ENCODE measurements at places on chromosomes 5 and 9.

DNA sequence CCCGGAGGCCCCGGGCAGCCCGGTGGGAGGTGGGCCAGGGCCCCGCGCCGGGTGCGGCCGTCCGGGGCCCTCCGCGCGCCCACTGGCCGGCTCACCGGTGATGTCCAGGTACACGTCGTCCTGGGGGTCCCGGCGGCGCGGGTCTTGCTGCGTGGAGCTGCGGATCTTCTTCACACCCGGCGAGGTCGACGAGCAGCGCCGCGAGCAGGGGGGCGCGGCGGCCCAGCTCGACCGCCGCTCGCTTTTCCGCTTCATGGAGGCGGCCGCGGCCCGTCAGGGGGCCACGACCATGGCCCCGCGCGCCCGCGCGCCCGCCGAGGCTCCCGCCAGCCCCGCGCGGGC lies 548 bp downstream of the CDC14B start:
- no peak for DNase-seq

GRCh38 chr5:169356181-169356580 lies 55.2 kb upstream of the SLIT3 start:
- DNase-seq = no peak

DNA sequence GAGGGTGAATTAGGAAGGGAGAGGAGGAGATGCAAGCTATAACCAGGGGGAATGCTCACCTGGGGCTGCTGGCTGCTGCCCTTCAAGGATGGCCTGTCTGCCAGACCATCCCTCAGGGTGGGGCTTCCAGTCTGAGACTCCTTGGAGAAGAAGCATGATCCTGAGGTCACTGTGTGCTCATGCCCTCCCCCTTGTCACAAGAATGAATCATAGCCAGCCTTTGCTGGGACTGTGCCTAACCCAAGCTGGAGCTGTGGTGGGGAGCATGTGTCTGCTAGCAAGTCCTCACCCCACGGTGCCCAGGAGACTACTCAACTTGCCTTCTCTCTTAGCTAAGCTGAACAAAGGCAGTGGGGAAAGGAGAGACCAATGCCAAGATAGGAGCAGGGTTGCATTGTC lies 463.6 kb downstream of the SPOCK1 start:
- no peak for DNase-seq

DNA sequence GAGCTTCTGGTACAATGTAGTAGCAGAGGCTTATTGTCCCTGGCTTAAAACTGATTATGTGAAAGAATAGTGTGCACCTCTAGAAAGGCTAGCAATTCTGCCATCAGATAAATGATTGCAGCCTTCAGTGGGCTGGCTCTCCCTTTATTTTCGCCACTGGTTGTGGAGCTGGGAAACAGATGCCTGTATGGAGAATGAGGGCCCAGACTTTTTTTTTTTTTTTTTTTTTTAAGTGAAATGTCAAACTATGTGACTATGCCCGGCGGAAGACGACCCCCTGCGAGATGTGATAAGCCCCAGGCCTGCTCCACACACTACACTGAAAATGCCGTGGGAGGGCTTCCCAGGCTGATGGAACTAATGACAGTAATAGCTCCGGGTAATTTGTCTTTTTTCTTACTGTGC lies 28.7 kb downstream of the ISL1 start:
- DNase-seq = no peak

DNA sequence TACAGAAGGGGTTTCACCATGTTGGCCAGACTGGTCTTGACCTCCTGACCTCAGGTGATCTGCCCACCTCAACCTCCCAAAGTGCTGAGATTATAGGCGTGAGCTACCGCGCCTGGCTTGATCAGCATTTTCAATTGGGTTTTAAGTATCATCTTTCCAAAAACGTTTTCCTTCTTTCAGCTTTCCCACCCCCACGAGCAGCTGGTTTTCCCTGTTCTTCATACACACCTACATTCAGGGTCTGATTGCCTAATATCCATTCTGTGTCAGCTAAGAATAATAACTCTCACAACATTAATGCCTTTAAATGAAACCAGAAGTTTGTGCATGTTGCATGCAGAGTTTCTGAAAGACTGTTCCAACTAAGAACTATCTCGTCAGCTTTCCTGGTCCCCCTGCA lies 38.3 kb downstream of the RFK start:
- no peak for DNase-seq

DNA sequence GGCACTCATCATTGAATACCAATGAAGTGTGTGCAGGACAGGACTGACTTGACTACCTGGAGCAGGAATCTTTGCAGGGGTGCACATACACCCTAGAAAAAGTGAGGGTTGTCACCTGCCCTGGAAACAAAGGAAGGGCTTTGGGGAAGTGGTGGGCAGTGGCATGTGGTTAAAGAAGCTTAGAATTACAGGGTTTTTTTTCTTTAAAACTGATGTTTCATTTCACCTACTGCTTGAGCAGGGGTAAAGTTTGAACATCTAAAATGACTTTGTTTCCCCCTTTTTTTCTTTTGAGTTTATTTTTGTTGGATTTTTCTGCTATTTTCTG lies 2.0 kb upstream of the KDM3B start:
- no peak for DNase-seq

DNA sequence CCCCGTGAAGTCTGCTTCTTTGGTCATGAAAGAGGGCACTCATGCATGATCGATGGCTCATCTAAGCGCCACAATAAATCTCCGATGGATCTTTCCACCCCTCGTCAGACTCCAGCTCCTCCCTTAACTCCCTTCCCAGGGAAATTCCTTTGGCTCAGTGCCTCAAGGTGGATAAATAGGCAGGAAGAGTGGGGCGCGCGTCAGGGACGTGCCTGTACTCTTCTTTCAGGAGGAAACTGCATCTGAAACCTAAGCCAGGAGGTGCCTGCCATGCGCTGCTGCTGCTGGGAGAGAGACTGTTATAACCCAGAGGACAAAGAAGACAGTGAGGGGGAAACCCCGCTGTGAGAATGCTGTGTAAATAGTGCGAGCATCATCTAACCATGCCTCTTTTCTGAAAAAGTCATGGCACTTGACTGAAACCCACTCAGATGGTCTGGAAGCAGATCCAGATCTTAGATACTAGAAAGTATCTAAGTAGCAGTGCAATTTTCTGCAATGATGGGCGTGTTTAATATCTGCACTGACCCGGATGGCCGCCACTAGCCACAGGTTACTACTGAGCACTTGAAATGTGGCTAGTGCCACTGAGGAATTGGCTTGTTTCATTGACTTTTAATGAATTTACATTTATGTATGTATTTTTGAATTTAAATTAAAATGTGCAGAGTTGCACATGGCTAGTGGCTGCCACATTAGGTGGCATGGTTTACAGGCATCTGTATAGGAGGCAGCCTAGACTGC lies 120.3 kb upstream of the BASP1 start:
- no peak for DNase-seq

GRCh38 chr5:146188358-146188757 lies 5.9 kb upstream of the LARS1 start:
- no peak for DNase-seq

DNA sequence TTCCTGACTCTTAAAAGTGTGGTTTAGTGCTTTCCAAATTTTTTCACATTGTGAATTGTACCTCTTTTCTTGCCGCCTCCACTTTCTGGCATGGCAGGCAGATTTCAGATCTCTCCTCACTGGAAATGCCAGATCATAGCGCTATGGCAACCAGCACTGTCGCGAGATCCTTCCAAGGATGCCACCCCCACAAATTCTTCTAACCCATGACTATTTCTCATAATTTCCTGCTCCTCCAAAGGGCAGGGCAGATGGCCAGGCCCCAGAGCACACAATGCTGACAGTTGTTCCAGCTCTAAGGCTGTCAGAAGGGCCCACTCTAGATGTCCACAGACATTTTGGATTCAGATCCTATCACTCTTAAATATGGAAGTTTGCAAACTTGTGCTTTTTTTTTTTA lies 446.2 kb upstream of the RIOK2 start:
- DNase-seq = no peak

DNA sequence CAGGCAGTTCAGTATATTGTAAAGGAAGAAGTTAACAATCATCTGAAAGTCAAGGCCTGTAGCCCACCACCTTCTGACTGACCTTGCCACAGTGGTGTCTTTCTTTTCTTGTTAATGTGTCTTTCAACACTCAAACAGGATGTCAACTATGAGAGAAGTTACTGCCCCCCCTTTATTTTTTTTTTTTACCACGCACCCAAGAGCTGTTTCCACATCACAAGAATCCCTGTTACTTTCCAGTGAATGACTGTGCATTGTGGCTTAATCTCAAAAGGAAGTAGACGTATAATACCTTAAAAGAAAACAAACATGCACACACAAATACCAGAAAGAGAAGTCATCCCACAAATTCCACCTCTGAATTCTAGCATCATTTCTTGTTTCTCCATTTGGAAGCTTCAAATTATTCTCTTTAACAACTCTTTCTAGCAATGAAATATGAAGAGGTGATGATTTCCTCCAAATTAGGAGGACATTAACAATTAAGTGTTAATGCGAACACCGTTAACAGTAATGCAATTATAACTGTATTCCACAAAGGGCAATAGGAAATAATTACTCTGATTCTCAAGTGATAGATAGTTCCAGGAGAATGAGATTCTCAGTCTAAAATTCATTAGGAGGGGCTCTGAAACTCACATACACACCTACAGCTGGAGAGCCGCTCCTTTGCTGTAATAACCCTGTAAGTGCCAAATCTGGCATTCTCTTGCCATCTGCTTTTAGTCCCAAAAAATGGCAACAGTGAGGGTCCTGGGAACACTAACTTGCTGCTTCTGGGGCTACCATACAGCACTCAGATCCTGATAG lies 201.0 kb downstream of the EFNA5 start:
- DNase-seq = no peak

DNA sequence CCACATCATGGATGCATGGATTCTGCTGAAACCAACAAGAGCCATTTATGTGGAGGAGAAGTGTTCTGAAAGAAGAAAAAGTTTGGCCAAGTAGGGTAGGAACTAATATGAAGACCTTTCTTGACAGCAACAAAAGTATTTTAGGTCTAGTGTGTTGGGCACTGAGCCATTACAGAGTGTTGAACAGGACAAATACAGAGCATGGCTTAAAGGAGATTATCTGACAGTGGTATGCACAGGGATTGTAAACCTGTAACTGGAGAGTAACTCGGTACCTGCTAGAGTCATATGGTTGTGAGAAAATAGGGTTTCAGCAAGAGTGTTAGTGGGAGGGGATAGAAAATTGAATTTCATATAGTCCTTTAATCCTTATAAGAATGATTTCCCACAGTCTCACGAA lies 513.2 kb upstream of the WWC1 start:
- DNase-seq = no peak

- DNase-seq = no peak
These were observed 5.1 kb downstream of the STARD4 start for GRCh38 chr5:111507276-111507675.

GRCh38 chr9:103474156-103474555 lies 479.0 kb downstream of the CYLC2 start:
- no peak for DNase-seq

DNA sequence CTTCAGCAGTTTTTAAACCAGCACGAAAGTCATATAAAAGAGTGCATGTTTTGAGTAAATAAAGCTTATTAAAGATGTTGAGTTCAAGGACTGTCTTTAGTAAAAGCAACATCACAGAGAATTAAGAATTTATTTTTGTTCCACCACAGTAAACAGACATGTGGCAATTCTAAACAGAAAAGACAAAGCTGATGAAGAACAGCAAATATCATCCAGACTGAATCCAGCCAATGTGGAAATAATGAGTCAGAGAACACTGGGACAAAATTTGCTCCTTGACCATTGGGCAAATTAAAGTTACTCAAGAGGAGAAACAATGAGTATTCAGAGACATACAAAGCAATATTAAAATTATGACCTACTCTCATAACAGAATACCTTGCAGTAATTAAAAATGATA lies 28.8 kb downstream of the OR2K2 start:
- no peak for DNase-seq

GRCh38 chr5:14041528-14042192 lies 97.2 kb upstream of the DNAH5 start:
- DNase-seq = no peak

GRCh38 chr5:162496100-162496808 lies 428.7 kb downstream of the GABRG2 start:
- DNase-seq = no peak

- DNase-seq = no peak
These were observed 938.5 kb upstream of the ACO1 start for GRCh38 chr9:31445960-31446359.

DNA sequence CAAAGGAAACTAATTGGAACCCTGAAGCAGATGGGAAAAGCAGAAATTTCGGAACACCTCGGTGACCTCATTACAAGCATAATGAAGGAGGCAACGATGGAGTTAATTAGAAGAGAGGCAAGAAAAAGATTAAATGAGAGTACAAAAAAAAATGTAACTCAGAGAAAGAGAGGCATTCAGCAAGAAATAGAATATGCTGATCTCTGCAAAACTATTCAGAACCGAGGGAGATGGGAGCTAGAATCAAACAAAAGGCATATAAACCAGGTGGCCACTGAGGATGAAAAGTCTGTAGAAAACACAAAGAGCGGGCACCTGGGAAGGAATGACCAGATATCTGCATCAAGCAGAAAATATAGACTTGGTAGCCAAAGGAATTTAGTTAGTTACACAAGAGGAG lies 118.9 kb downstream of the CETN3 start:
- no peak for DNase-seq

DNA sequence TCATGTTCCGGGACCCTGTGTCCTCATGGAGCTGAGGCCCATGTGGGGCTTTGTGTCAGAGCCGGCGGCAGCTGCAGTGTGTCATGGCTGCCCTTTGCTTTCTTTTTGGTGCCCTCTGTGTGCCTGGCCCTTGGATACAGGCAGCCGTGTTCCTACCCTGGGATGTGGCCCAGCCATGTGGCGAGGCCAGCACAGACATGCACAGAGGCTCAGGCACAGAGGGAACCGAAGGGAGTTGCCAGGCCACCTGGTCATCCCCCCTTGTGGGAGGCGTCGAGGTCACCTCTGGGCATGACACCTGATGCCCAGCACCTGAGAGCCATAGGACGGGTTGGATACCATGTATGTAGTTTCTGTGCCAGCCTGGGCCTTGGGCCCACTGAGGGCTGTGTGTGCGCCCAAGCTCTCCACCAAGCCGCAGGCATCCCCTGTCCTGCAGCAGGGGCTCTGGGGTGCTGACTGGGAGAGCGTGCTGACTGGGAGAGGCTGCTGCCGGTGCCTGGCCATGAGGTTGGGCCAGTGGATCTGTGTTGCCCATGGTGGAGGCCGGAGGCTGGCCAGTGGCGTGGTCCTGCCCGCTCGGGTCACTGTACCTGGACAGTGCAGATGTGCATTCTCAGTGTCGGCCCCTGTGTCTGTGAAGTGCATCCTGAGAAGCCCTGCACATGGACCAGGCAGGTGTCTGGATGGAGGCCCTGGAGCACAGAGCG lies 4.8 kb downstream of the NKD2 start:
- no peak for DNase-seq

DNA sequence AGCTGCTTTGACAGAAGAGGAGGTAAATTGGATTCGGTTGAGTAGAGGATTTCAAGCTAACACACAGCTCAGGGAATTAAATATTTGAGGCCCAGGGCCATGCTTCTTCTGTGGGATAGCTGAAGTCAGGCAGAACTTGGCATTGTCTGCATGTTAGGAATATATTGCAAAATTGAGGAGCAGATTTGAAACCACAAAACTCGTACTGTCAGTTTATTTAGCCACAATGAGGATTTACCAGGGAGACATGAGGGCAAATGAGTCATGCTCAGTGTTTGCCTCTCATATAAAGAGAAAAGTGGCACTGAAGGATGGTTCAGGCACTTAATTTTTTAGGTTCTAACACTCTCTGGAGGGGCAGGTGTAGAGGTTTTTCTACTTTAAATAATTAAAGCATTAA lies 83.0 kb upstream of the PRLR start:
- DNase-seq = no peak
